ENCODE measurements at places on chromosomes 3 and 15.

DNA sequence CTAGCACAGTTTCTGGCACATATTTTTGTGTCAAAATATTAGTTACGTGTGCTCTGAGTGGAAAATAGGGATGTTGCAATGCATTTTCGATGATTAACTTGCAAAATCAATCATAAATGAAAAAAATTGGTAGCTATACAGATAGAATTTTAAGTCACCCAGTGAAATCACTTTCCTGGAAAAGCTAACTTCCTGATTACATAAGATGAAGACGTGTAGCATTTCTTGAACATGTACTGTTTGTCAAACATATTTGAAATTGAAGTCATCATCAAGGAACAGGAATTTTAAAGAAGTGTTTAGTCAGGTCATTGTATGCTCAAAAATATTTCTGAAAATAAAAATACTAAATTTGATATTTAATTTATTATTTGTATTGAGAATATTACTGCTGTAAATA is 977.7 kb downstream of the PLOD2 start:
- DNase-seq, result no peak

GRCh38 chr3:52704611-52705437 is 767 bp downstream of the GLT8D1 start:
- DNase-seq, result no peak

DNA sequence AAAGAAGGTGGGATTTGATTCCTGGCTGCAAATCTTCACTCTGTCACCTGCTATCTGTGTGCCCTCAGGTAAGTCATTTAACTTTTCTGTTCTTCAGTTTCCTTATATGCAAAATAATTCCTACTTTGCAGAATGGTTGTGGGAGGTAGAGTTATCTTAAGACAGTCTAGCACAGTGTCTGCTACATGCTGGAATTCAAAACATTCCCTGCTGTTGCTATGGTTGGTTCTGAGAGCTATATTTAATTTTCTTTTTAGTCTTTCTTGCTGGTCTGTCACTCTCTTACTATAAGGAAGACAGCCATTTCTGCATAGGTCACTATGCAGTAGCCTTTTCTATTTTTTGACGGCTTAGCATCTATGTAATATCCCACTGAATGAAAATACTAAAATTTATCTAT is 4.0 kb upstream of the ADPGK start:
- DNase-seq, result no peak

DNA sequence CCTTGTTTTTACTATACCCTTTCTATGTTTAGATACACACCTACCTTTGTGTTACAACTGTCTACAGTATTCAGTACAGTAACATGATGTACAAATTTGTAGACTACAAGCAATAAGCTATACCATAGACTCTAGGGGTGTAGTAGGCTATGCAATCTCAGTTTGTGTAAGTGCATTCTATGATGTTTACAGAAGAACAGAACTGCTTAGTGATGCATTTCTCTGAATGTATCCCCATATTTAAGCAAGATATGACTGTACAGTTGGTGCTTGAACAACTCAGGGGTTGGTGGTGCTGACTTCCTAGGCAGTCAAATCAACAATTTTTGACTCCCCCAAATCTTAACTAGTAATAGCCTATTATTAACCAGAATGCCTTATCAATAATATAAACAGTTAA is 467.1 kb upstream of the TGFBR2 start:
- DNase-seq, result no peak

DNA sequence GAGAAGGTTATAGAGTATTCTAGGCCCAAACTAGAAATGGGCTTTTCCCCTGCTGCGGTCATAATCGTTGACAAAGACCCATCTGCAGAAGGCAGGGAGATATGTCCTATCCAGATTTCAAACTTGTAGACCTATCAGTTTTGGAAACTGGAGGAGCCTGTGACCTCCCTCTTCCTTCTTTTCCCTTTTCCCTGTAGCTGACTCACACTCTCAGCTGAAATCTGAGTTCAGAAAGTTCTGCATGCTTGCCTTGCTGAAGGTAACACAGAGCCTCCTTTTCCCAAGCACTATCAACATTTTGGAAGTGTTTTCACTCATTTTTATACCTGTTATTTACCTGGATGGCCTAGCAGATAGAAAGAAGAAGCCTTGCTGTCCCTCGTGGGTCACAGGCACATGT is 59.1 kb upstream of the PSMD6 start:
- DNase-seq, result no peak

GRCh38 chr3:109743981-109744380 is 406.6 kb upstream of the DPPA4 start:
- no peak for DNase-seq

- no peak for DNase-seq
These were observed 66.9 kb upstream of the CSPG5 start for GRCh38 chr3:47645551-47645950.

DNA sequence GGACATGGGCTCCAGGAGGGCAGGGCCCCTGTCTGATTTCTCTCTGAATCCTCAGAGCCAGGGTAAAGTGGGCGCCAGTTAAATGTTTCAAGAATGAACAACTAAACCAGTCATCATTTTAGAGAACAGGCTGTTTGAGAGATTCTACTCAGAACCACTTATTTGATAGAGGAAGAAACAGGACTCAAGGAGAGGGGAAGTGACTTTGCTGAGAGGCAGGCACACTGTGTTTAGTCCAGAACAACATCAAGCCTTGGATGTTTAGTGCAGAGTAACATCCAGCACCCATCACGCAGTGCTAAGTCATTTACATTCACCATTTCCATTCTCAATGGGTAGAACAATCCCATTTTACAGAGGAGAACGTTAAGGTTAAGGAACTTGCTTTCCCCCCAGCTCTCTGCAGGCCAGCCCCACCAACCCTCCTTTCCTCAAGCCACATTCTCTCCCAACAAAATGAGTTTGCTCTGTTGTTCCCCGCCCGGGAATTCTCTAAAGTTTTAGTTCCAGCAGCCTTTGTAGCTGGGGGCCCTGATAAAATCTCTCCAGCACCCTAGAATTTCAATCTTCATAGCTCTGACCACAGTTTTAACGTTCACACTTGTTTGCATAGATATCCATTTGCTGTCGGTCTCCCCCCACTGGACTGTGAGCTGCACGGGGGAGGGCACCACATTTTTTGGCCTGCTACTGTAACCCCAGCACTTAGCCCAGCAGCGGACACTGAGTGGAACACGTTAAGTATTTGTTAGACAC is 962 bp downstream of the NMNAT3 start:
- DNase-seq, result no peak

- DNase-seq, result peak; percentile 13
These were observed 10.1 kb downstream of the ITGA11 start for GRCh38 chr15:68421798-68422402.

DNA sequence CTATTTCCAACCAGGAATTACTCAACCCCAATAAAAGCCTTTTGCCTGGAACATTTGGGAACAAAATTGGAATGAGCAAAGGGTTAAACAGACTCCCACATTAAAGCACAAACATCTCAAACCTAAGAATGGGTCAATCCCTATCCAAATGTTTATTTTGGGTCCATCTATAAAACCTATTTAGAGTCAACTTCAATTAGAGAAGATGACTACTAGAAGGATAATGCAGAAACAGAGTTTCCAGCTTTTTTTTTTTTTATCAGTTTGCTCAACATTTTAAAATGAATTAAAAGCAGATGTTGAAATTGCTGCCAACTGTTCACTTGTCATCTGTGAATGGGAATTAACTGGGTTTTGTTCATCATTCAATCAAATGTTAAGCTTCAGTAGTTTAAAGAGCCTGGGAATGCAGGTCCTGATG is 4.1 kb upstream of the TBC1D23 start:
- no peak for DNase-seq

GRCh38 chr15:88638626-88639372 is at the start of gene ISG20:
ISG20 (plus strand) TSS chr15:88639016; CDS start chr15:88639367, 351 bp downstream.
- DNase-seq, result peak; percentile 93

GRCh38 chr3:56086355-56086754 is 381.9 kb downstream of the ERC2 start:
- DNase-seq, result no peak

- DNase-seq, result no peak
These were observed 22.6 kb downstream of the RARRES1 start for GRCh38 chr3:158709666-158710083.

DNA sequence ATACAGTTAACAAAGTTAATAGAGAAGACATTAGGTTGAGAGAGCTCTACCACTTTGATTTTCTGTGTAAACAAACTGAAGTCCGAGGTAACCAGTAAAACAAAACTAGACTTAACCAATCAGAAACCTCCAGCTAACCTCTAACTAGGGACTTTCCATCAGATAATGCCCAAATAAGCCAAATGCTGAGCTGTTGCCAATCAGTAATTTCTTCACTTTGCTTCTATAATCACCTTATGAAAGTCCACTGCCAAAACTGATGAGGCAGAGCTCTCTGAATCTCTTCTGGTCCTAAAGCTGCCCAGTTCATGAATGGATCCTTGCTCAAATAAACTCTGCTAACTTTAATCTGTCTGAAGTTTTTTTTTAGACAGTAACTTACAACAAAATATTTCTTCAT is 448.0 kb upstream of the NECTIN3 start:
- no peak for DNase-seq

- DNase-seq, result no peak
These were observed 215.3 kb downstream of the MEIS2 start for GRCh38 chr15:36884936-36885635.

- DNase-seq, result no peak
These were observed 19.7 kb upstream of the THUMPD3 start for GRCh38 chr3:9343115-9343514.

- no peak for DNase-seq
These were observed 17.9 kb downstream of the EPHB3 start for GRCh38 chr3:184579513-184579912.

DNA sequence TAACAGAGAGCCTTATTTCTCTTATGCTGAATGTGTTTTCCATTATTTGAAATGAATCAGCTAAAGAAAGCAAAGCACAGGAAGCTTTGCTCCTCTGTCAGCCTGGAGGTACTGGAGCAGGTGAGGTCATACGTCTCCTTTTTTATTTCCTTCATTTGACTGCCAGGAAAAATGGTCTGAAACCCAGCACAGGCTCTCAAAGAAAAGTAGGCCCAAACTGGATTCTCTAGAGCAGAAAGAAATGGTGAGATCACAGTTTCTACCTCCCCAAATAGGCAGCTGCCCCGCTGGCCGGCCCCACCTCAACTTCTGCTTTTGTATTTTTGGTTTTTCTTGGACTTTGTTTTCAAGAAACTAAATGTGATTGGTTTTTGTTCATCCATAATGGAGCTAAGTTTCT is 95.1 kb downstream of the RPL39L start:
- DNase-seq, result no peak

DNA sequence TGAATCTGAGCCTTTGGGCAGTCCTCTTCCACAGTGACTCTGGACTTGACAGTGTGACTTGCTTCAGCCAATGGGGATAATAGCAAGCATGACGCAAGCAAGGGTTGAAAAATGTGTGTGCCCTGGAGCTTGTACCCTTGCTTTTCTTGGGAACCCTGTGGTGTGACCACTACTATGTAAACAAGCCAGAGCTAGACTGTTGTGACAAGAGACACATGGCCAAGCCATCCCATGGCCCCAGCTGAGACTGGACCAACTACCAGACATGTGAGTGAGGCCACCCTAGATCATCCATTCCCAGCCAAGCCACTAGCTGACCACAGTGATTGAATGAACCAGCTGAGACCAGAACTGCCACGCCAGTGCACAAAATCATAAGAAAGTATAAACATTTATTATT is 11.8 kb downstream of the MYO1E start:
- DNase-seq, result no peak

GRCh38 chr3:190618330-190619030 is 104.6 kb downstream of the IL1RAP start:
- DNase-seq, result no peak

DNA sequence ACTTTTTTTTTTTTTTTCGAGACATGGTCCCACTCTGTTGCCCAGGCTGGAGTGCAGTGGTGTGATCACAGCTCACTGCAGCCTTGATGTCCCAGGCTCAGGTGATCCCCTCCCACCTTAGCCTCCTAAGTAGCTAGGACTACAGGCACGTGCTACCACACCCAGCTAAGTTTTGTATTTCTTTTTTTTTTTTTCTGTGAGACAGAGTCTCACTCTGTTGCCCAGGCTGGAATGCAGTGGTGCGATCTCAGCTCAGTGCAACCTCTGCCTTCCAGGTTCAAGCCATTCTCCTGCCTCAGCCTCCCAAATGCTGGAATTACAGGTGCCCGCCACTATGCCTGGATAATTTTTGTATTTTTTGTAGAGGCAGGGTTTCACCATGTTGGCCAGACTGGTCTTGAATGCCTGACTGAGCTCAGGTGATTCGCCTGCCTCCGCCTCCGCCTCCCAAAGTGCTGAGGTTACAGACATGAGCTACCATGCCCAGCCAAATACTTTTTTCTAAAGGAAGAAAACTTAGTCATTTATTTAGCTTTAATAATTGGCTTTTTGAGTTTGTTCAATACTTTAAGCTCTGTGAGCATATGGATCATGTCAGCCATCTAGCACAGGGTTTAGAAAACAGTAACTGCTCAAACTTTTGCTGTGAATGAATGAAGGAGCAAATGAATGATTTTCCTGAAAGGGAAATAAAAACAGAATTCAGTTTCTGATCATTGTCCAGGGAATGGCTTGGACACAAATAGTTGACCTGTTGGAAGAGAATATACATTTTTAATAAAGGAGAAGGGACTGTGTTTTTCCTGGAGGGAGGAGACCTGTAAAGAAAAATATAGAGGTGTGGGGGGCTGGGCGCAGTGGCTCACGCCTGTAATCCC is 26.0 kb downstream of the UBE2E1 start:
- DNase-seq, result no peak

DNA sequence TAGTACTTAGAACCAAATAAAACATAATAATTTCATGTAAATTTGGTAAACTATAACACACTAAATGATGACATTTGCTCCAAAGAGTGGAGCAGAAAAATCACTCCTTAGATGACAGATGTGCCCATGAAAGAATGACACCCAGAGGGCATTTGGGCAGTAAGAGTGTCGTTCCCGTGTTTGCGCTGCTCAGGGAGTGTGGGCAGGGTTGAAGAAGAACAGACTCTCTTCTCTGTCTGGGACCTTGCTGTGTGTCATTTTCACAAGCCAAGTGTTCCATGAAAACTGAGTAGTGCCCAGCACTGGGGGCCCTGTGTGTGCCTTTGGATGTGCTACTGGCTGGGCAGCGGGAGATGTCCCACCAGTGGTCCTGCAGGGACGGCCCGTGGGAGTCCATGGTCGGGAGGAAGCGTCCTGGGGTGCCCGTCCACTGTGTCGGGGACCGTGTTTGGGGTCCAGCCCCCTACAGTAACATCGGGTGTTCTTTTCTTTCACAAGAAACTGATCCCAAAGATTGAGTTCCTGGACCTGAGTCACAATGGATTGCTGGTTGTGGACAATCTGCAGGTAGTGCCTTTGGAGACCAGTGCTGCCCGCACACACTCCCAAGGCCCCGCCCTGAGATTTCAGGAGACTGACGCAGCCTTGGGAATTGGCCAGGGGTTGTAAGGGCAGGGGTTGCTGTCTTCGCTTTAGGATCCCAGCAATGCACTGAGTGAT is 17.9 kb upstream of the STAB1 start:
- DNase-seq, result no peak

- no peak for DNase-seq
These were observed 23.0 kb downstream of the HACL1 start for GRCh38 chr3:15578289-15578867.
